ENCODE measurements at places on chromosomes 11 and 22.

- no peak for DNase-seq
Measured at GRCh38 chr11:30855383-30856006, 269.3 kb upstream of the MPPED2 start.

DNA sequence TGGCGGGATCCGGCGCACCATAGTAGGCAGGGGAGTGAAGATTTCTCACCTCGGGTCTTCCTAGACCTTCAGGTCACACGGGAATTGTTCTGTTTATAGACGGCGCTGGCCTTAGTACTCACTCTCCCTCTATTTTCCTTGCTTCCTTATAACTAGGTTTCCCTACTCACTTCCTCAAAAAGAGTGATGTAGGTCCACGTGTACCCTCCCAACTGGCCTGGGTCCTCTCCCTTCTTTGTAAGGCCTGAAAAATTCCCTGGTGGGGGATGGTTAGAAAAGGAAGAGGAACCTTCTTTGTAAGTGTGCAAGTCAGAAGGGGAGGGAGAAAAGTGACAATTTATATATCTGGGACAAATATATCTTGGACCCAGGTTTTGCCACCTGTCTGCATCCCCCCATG, 2.9 kb upstream of the TMEM9B start:
- DNase-seq = no peak

DNA sequence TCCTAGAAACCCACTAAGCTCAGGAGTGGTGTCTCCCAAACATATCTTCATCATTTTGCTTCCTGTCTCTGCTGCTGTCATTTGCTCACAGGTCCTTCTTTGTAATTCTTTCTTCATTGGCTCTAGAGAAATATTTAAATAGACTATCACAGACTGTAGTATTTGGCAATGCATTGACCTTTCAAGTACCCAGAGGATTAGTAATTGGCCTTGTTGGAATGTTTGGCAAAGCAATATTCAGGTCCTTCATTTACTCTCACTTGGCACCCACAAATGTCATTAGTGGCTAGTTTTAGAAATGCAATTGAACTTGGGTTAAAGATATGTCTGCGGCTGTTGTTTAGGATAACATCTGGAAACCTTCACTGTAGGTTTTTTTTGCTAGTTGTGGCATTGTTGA, 11.6 kb downstream of the OR4C5 start:
- no peak for DNase-seq

GRCh38 chr11:14906578-14906977, 14.5 kb upstream of the CYP2R1 start:
- DNase-seq = no peak

DNA sequence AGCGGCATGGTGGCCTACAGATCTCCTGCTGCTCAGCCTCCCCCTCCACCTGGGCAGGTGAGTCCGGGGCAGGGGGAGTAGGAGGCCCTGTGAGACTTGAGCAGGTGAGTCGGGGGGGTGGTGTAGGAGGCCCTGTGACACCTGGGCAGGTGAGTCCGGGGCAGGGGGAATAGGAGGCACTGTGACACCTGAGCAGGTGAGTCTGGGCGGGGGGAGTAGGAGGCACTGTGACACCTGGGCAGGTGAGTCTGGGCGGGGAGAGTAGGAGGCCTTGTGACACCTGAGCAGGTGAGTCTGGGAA, 299.3 kb downstream of the BRD1 start:
- no peak for DNase-seq

- no peak for DNase-seq
Measured at GRCh38 chr22:50599816-50600455, 657 bp upstream of the MAPK8IP2 start.

DNA sequence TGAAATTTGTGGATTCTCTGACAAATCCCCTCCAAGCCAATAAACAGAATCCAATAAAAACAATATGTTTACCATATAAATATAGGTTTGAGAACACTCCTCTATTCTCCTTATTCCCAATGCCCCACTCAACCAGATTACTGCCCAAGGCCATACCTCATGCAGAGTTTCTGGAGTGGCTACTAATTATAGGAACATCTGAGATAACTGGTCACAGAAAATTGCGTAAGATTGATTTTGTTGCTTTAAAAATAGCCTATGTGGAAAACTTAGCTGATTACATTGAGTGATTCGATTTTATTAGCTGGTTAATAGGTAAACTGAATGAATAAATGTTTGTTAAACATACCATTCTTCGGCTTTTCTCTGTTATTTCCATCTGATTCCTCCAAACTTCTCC, 48.0 kb downstream of the ME3 start:
- no peak for DNase-seq

- DNase-seq = no peak
Measured at GRCh38 chr11:62410972-62411371, 7.9 kb upstream of the SCGB1A1 start.

- no peak for DNase-seq
Measured at GRCh38 chr11:125401746-125402145, 94.3 kb downstream of the FEZ1 start.

- no peak for DNase-seq
Measured at GRCh38 chr11:96863520-96863919, 473.7 kb downstream of the JRKL start.

- no peak for DNase-seq
Measured at GRCh38 chr11:19811380-19811779, 98.7 kb downstream of the NAV2 start.

DNA sequence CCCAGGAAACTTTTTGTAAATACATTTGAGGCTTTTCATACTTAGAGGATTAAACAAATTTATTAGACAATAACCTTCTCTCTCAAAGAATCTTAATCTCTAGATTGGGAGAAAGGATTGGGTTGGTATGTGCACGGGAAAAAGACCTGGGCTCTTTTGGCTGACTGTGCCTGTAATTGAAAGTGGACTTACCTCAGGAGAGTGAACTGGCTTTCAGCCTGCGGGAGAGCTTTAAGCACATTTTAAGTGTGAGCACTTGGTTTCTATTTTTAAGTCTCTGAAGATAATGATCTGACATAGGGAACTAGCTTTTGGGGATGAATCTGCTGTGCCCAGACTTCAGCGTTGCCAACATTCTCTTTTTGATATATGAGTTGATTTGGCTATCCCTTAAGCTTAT, 35.8 kb downstream of the UVRAG start:
- no peak for DNase-seq

DNA sequence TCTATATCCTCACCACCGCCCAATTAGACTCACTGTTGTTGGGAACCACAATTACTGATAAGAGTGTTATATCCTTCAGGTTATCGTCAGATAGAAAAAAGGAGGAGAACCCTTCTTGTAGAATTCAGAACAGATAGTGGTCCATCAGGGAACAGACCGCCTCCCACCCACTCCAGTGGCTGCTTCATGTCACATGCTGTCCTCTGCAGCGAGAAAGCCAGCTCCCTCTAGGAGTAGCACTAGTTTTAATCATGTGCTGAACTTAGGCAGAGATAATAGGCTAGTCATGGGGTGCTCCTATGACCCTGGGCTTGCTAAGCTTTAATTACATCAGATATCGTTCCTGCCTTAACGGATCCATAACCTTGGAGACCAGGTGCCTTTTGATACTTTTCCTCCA, 51.5 kb upstream of the RAB1B start:
- no peak for DNase-seq

GRCh38 chr11:9633679-9634078, 30.2 kb upstream of the SWAP70 start:
- DNase-seq = no peak

DNA sequence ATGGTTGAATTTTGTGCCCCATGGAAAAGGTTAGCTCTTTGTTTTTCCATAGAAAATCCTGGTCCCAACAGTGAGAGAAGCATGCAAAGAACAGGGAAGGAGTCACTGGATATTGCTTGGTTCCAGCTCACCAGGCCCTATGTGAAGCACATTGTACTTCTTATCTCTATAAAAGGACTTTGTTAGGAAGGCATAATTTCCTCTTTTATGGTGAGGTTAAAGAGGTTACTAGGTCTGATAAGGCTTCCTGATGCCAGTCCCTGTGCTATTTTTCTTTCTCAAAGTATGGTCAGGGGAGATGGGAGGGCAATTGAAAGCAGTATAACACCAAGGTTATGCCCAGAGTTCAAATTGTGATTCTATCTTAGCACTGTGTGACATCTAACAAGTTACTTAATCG, 162.6 kb downstream of the KIF18A start:
- no peak for DNase-seq

- no peak for DNase-seq
Measured at GRCh38 chr11:9438611-9439010, 22.2 kb upstream of the ZNF143 start.

GRCh38 chr11:59673291-59673690, 4.5 kb upstream of the PATL1 start:
- DNase-seq = no peak

- DNase-seq = no peak
Measured at GRCh38 chr11:120127236-120127635, 10.7 kb downstream of the TRIM29 start.

DNA sequence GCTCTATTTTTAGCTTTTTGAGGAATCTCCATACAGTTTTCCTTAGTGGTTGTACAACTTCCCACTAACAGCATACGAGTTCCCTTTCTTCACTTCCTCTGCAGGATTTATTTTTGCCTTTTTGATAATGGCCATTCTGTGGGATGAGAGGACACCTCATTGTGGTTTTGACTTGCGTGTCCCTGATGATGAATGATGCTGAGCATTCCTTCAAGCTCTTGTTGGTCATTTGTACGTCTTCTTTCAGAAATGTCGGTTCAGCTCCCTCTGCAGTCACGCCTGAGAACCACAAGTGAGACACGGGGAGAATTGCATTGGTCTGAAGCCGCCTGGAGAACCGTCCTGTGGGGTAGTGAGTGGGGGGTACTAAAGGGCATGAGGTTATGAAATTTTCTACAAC, 2.0 kb upstream of the KRTAP5-10 start:
- DNase-seq = no peak

DNA sequence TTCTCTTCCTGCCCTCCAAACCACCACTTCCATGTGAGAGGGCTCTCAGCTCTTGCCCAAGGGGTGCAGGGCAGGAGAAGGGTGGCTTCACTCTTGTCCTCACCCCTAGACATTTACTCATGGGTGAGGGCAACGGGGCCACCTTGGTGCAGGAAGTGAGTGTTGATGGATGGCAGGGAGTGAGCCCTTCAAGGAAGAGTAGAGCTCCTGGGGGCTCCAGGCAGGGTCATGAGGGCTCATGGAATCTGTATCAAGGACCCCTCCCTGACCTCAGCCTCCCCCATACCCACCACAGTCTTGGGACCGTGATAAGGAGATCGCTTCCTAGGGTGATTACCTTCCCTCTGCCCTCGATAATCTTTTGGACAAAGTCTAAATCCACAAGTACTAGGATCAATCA, 37.8 kb downstream of the TSPAN18 start:
- DNase-seq = no peak

GRCh38 chr22:47293368-47294221, 531.1 kb downstream of the TBC1D22A start:
- no peak for DNase-seq

GRCh38 chr22:33081686-33082590, 23.8 kb upstream of the SYN3 start:
- DNase-seq = no peak

DNA sequence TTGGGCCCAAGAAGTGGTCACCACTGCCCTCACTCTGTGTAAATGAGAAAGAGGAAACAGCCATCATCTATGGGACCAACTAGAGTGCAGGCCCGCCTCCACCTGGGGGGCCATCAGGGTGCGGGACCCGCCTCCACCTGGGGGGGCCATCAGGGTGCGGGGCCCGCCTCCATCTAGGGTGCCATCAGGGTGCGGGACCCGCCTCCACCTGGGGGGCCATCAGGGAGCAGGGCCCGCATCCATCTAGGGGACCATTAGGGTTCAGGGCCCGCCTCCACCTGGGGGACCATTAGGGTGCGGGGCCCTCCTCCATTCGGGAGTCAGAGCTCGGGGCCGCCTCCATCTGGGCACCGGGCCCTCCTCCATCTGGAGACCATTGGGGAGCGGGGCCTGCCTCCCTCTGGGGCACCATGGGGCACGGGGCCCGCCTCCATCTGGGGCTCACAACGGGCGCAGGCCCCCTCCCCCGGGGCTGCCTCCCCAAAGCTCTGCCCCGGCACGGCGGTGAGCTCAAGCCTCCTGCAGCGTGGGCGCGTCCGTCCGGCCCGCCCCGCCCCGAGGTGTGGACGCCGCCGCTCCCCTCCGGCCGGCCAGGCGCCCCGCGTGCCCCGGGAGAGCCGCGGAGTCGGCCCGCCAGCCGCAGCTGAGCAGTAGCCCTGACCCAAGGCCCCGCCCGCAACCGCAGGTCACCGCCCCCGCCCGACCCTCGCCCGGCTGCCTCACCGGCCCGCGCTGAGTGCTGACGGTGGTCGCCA, 512 bp downstream of the TOLLIP start:
- DNase-seq = no peak

DNA sequence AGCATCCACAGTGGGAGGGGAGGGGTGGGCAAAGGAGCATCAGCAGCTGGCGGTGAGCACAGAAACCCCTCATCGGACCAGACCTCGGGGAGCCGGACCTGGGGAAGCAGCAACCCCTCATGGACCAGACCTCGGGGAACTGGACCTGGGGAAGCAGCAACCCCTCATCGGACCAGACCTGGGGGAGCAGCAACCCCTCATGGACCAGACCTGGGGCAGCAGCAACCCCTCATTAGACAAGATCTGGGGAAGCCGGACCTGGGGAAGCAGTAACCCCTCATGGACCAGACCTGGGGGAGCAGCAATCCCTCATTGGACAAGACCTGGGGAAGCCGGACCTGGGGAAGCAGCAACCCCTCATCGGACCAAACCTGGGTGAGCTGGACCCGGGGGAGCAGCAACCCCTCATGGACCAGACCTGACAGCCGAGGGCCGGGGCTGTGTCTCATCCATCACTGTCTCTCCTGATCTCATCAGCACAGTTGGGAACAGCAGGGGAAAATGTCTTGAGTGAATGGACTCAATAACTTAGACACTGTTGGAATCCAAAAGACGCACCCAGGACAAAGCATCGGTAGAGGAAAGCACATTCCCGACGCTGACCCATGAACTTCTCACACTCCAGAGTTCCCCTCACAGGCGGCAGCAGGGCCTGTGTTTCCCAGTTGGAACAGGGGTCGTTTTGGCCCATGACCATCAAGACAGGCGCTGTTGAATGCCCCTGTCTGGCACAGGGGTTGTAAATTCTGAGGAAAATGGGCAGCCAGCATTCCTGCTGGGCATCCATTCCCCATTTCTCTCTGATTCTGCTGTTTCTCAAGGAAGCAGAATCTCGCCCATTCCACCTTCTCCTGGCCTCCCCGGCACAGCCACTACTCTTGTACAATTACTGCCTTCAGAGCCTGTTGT, 1494.6 kb downstream of the TBC1D22A start:
- no peak for DNase-seq

- DNase-seq = no peak
Measured at GRCh38 chr11:36403661-36404060, 106.4 kb downstream of the TRAF6 start.

DNA sequence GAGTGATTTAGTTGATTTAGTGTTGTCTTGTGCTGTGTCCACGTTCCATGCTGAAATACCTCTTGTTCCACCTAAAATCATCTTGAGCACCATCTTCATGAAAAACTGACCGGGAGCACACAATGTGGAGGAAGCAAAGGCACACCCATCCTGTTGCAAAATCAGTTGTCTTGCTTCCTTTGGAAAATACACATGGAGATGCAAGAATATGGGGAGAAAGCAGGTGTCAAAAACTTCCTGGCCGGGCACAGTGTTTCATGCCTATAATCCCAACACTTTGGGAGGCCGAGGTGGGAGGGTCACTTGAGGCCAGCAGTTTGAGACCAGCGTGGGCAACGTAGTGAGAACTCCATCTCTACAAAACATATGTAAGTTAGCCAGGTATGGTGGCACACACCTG, 151.1 kb downstream of the C11orf91 start:
- DNase-seq = no peak

- DNase-seq = no peak
Measured at GRCh38 chr22:38607680-38608079, 37.7 kb upstream of the DMC1 start.

GRCh38 chr22:39183991-39184585, 31.6 kb upstream of the CBX7 start:
- DNase-seq = no peak

GRCh38 chr11:2211113-2211971, 39.7 kb upstream of the TH start:
- DNase-seq = no peak

All from stimulated activated CD8-positive, alpha-beta memory T cell treated with anti-CD3 and anti-CD28 coated beads, Interleukin-4, amount 100 ng/mL, for 1 hour (primary cell).